Esophagus muscularis mucosa (tissue), 4 donors: ENCODE measurements at places on chromosomes 1 and 21. TPM values are rescaled to one million over a fixed set of nuclear protein-coding genes. Genes with fewer than 3 reads are reported as not detected.
A peak's percentile ranks its signal among the peaks of the same experiment; 100 is the strongest.

GRCh38 chr1:84758968-84759491 is 68.8 kb upstream of the SSX2IP start:
- DNase-seq: no peak

GRCh38 chr1:150546294-150546937 is 2.8 kb upstream of the ADAMTSL4 start:
- DNase-seq: no peak

DNA sequence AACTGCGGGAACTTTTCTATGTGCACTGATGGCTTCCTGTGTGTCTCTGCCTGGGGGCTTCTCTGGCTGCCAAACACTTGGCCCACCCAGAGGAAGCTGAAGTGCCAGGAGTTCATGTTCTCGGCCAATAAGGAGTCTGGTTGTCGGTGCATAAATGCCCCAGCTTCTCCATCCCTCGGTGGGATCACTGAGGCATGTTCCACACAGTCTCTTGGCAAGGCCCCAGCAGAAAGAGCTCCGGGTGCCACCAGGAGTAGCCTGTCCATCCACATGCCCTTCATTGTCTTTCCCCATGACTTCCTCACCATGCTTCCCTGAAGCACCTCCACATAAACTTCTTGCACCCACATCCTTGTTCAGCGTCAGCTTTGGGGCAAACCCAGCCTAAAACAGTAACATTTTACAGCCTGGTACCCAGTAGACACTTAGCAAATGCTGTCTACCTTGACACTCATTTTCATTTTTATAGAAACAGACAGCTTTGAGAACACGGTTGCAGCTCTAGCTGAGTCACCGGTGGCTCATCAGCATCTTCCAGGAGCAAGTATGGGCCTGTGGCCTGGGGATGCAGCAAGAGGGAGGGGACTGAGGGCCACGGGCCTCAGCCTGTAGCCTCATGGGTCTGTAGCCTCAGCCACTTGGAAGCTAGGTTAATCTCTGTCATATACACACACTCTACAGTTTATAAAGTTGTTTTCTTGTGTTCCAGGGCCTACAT is 14.8 kb upstream of the CDCP2 start:
- no peak for DNase-seq

GRCh38 chr1:176225911-176226310 is 18.8 kb upstream of the COP1 start:
- DNase-seq: no peak

DNA sequence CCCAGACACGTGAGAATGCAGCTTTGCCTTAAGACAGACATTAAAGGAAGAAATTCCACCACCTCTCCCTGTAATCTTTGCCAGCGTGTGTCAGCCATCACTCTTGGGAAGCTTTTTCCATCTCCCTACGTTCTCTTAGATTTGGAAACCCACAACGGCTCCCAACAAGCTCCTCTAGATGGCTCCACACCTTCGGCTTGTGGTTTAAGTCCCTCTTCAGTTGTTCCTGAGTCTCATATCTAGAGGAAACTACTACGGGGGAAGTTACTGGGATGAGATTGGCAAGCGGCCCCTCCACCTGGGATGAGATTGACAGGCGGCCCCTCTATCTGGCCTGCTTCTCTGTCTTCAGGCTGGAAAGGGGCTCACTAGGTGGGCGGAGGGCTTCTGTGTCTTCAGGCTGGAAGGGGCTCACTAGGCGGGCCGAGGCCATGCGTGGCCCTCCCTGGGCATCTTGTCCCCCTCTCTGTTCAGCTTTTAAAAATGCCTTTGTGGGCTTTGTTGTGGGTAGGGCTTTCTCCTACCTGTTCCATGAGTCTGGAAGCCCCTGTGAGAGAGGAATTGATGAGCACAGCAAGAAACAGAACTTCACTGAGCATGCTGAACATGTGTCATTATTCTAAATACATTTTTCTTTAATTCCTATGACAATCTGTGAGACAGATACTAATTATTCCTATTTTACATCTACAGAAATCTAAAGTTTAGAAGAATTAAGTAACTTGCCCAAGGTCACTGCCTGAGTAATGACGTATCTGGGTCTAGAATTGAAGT is 670.5 kb downstream of the KIF26B start:
- DNase-seq: no peak

DNA sequence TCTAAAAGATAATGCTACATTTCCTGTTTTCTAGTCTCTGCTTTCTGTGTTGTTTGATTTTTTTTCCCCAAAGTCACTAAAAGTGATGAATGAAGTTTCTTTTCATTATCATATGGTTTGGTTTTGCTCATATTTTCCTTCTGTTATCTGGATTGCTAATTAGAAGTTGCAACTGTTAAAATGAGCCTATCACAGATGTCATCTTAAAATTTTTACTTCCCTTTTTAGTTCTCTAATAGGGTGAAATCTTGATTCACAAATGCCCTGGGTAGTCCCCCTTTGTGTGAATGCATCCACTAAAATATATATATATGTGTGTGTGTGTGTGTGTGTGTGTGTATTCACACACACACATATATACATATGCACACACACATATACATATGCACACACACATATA is 144.1 kb downstream of the GREM2 start:
- no peak for DNase-seq

GRCh38 chr1:201984446-201984845 is 2.0 kb downstream of the RNPEP start:
- DNase-seq: no peak

DNA sequence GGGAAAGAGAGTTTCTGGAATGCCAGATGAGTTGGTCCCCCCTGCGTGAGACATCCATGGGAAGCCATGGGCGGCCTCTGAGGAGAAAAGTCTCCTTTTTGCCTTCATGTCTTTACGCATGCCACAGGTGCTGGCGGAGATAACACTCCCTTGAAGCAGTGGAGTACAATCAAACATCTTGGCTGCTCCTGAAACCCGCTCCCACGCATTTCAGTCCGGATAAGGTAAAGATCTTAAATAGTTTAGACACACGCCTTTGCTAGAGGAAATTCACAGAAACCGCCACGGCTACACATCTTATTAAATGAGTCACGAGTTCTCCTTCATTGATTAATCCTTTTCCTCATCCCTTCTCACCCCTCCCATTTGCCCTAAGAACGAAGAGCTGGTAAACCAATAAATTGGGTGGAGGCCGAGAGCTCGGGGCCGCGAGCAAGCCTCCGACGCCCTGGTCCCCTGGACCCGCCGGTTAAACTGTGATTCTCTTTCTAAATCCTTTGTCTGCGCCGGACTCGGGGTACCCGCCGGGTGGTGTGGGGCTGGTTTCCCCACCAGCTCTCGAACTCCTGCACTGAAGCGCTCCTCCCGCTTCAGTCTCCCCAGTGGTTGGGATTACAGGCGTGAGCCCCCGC is 6.6 kb upstream of the ZNF669 start:
- DNase-seq: peak; percentile 83

DNA sequence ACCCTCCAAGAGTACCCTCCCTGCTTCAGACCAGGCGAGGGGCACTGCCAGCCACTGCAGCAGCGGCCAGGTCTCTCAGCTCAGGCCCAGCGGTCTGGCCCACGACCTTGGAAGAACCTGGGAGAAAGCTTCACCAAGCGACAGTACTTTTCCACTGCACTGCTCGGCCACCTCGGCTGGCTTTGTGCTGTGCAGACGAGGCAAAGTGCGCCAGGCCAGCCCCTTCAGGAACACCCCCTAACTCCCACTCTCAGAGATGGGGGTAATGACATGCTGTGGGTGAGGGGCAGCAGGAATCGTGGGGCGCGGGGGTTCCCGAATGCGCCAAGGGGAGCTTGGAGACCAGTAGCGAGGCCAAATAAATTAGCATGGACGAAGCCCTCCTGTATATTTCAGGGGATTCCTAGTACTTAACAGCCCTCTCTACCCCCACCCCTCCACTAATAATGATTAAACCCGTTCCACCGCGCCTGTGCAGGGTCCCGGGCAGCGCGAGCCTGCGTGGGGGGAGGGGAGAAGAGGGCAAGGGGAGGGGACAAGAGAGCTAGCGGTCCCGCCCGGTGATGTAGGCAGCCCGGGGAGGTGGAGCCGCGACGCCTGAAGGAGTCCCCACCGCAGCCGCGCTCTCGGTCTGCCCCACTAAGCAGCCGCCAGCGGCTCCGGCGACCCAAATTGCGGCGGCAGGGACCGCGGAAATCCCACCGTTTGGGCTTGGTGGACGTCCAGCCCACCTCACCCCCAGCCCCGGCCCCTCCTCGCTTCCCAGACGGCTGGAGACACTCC is at the start of gene FAM43B:
Gene FAM43B, plus strand, starts transcription at position 629 of the 783 bp plus-strand sequence. CDS start 401 bp downstream, outside the sequence.
- DNase-seq: no peak

DNA sequence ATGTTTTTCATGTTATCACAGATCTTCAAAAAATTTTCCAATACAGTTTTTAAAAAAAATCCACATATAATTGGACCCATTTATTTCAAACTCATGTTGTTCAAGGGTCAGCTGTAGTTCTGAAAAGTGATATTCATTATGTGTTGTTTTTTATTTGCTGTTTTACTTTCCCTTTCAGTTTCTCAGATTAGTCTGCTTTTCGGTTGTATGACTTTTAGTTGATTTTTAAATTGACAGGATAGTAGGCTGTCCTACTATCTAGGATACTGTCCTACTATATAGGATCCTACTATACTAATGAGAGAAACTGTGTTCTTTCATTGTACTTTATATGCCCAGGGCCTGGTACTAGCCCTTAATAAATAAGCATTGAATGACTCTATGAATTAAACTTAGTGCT is 33.6 kb upstream of the GPR52 start:
- DNase-seq: no peak

DNA sequence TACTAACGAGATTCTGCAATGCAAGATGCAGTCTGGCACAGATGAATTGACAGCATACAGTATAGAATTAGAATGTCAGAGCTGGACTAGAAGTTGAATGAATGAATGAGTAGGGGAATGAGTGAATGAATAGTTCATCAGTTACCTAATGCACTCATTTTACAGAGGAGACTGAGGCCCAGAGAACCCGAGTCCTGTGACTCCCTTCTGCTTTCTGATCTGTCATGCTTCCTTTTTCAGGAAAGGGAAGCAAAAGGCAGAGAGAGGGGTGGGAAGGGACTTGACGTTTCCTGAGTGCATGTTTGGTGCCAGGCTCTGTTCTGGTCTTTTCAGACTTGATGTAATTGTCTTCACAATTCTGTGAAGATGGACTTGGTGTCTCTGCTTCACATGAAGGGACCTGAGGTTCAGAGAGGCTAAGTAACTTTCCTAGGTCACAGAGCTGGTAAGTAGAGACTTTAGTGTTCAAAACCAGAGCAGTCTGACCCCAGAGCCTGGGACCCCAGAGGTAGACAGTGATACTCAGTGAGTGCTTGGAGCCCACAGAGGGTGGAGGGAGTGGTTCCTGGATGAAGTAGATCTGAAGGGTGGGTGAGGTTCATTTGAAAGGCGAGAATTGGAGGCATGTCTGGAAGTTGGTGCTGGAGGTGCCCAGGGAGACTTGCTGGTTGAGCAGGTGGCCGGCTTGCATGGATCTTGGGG is 8.0 kb upstream of the MEX3A start:
- DNase-seq: no peak

DNA sequence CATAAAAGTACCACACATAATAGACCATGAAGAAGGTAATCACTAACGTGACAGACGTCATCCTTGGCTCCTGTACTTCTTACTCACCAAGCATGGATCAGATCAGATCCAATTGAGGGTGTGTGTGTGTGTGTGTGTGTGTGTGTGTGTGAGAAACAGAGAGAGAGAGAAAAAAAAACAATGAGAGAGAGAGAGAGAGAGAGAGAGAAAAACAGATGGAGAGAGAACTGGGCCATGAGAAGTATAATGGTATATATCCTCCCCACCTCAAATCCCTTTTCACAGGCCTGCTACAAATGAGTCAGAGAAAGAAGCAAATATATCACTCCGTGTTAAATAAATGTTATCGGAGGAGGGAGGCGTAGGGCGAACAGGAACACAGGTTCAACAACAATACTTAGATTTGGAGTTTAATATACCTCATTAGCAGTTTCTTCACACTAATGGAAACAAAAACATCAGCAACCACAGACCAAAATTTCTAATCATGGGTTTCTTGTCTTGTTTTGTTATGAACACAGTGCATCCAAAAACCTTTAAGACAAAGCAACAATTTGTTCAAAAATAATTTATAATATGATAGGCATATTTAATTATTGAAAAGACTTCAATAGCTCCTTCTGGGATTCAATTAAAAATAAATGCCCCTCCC is 45.3 kb downstream of the TIAM1 start:
- DNase-seq: no peak

DNA sequence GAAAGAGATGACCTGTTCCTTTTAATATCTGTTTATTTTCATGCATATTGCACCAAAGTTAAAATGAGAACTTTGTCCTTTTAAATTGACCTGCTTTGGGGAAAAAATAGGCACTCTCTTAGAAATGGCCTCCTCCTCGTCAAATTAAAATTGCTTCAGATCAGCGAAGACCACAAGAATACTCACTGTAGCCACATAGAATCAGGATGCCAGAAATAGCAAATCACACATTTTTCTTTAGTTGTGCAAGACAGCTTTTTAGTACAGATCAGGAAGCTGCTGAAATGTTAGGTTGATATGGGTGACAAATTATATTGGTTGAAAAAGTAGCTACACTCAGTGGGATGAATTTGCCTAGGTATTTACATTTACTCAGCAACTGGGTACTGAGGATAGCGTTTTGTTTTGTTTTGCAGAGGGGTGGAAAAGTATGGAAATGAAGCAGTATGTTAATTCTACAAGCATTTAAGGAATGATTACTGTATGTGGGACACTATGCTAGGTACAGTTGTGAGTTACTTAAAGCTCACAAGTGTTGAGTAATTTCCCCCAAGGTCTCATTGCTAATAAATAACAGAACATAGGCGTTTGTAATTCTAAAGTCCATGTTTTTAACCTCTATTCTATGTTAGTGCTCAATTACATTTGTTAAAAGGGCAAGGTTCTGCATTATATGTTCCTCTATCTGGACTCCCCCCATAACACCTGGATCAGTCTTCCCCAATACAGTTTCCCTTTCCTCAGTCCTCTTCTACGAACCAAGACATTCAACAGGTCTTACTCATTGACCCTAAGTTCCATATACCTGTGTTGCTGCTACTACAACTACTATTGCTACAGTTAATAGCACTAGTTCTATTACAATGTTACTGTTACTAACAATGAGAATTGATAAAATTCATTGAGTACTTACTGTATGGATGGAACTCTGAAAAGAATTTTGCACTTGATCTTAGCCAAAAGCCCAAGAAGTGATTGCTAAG is 99.4 kb upstream of the S1PR1 start:
- DNase-seq: no peak

TCHHL1 gene
- not detected for total RNA-seq

ZBTB17 gene
- 29.5 TPM for total RNA-seq

KCNK2 gene
- 2.9 TPM for total RNA-seq

HFM1 gene
- total RNA-seq: 1.6 TPM

KRTAP19-7 gene
- not detected for total RNA-seq

STIL gene
- 0.06 TPM for total RNA-seq

PAPPA2 gene
- total RNA-seq: 0.11 TPM

NBPF19 gene
- 12.1 TPM for total RNA-seq

ABCG1 gene
- 16.2 TPM for total RNA-seq

ADCY10 gene
- total RNA-seq: 0.29 TPM

ETNK2 gene
- total RNA-seq: 7.3 TPM

REN gene
- total RNA-seq: not detected

GPR25 gene
- total RNA-seq: not detected

LCE1A gene
- total RNA-seq: not detected
